ENCODE measurements at places on chromosomes 2 and 18.
A peak's percentile ranks its signal among the peaks of the same experiment; 100 is the strongest.

DNA sequence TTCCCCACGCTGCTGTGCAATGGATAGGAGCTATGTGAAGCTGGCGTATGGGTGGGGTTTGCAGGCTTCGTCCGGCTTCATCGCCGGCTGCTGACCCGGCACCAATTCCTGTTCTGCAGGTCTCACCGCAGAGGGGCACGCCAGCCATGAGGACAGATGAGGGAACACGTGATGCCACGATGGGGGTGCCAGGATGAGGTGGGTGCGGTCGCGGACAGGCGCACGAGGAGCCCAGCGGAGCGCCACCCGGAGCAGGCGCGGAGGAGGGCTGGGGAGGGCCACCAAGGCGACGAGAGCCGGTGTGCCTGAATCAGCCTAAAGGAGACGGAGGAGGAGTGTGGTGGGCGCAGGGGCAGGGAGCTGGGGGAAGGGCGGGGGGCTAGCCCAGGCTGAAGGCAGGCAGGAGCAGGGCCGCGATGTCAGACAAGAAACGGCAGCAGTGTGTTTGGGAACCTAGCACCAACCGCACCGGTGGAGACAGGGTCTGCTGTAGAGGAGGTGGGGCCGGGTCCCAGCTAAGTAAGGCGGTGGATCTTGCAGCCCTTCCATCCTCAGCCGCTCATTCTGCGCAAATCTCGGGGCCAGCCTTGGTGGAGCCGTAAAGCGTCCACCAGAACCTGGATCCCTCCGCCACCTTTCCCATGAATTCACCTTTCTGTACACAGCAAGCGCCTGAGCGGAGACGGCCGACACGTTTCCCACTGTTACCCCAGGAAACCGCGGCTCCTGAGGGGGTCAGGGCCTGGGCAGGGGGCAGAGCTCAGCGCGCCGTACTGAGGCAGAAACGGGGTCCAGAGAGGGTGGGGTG, 17.0 kb upstream of the CD8A start:
- DNase-seq, result peak; percentile 62

DNA sequence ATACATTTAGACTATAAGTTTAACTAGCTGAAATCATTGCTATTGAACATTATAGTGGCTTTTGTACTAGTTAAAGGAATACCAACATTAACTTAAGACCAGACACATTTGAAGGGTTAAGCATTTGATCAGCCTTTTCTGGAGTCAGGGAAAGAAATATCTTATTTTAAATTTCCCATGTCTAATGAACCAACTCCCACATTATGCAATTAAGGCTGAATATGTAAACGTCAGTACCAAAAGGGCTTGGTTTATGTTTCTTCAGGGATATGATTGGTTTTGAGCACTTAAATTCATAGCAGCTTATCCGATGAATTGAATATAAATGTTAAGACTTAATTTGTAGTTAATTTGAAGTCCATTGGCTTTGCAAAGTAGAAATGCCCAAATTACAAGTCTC, 344.5 kb downstream of the KIAA1328 start:
- DNase-seq, result no peak

DNA sequence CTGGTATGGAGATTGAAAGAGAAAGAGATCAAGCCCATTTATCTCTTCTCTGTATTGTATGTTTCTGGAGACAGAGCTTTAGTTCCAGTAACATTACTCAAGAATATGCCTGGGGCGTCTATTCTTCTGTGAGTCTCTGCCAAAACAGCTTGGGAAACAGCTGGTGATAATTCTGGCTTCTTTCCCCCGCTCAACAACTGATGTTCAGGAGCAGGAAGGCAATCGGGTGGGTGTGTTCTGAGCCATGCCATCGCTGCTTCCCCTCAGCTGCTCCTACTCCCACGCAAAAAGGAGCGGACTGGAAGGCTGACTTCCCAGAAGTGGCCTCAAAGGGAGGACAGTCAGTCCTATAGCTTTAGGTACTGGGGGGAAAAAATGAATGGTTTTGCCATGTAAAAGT, 695.1 kb downstream of the PLCL1 start:
- peak; percentile 20 for DNase-seq

- no peak for DNase-seq
Measured at GRCh38 chr2:16030206-16031057, 90.1 kb downstream of the MYCN start.

DNA sequence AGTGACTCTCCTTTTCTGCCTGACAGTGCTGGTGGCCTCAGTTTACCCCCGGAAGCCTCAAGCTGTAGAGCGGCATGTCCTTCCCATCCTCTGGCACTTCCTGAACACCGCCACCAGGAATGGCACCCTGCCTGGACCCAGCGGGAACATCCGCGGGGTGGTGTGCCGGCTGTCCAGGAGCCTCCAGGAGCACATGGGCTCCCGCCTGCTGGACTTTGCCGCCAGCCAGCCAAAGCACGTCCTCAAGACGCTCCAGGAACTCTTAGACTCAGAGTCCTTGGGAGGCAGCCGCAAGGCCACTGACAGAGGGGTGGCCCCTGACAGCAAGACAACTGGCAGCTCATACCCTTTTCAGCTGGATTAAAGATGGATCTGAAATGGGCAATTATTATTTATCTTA, 22.6 kb downstream of the PCARE start:
- DNase-seq, result no peak

GRCh38 chr2:237421542-237422116, 7.7 kb upstream of the COL6A3 start:
- peak; percentile 73 for DNase-seq

- no peak for DNase-seq
Measured at GRCh38 chr2:58601017-58601416, 359.9 kb upstream of the FANCL start.

GRCh38 chr2:209476367-209477208, 52.7 kb downstream of the MAP2 start:
- no peak for DNase-seq

DNA sequence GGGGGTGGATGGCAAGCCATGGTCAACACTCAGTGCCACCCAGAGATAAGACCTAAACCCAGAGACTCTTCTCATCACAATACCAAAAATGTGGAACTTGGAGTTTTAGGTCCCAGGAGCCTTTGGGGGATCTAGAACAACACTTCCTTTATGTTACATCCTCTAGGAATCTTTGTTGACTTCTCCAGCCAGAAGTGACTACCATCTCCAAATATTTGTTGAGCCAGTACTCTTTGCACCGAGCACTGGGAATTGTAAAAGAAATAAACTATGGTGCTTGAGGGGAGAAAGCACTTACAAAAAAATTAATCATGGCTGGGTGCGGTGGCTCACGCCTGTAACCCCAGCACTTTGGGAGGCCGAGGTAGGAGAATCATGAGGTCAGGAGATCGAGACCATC, 120.0 kb upstream of the TMEM200C start:
- DNase-seq, result no peak

DNA sequence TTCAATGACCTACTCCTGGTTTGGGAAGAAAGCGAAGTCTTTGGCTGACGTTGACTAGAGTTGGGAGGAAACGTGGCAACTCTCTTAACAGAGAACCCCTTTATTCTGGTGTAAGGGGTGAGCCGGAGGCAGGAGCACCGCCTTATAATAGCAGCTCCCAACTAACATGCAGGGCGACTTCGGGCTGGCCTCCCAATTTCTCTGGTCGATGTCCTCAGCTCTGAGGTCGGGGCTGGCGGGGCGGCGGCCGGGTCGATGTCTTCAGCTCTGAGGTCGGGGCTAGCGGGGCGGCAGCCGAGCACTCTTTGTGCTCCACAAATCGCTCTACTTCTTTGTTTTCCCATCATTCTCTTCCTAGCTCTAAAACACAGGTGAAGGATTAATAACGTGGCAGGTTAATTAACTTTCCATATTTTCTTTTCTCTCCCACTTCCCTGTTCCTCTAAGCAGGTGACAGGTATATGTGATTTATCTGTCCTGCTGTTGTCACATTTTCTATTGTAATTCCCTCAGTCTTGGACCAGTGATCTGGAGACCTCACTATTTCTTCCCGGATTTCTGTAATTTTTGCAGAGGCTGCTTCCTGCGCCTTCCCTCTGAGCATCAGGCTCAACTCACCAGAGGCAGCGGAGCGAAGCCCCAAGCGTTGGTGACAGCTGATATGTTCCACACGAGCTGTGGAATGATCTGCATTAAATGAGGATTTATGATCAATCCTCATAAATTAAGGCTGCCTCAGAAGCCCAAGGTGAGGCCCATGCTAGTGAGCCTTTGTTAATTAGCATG, 64.3 kb downstream of the ACKR3 start:
- DNase-seq, result no peak

GRCh38 chr2:28956415-28956826, 24.7 kb upstream of the TOGARAM2 start:
- DNase-seq, result peak; percentile 47

DNA sequence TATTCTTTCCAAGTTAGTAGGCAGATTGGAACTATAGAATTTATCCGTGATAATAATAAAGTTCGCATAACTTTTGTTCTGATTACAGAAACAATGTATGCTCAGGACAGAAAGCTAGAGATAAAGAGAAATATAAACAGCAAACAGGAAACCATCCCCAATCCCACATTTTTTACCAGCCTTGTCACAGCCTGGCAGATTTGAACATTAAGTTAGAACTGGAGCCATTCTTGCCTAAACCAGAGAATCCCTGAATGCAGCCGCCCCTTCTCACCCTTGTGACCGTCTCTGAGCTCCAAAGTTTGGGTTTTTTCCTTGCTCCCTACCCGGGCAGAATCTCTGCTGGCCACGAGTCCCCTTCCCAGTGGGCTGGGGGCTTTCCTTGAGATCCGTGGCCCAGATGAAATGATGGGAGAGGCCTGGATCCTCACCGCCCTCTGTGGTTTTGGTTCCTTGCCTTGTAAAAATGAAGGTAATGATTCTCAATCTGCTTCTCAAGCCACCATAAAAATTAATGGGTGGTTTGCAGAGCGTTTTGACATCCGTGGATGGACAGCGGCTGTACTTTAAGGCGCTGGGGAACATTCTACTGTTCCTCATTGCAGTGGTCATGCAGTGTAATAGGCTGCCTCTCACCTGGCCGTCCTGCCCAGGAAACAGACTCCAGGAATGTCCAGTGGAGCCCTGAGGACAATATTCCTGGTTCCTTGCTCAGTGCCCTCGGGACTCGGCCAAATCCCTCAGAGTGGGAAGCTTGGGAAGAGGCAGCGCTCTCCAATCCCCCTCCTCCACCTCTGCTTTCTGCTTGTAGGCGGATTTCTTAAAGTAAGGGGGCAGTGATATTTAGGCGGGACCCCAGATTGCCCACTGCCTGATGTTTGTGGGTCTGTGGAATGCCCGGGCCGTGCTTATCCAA, 1.6 kb downstream of the SH3BP4 start:
- no peak for DNase-seq

GRCh38 chr2:59456285-59456684, 1097.2 kb downstream of the BCL11A start:
- no peak for DNase-seq

GRCh38 chr18:2531751-2532150, 39.6 kb downstream of the METTL4 start:
- DNase-seq, result no peak

DNA sequence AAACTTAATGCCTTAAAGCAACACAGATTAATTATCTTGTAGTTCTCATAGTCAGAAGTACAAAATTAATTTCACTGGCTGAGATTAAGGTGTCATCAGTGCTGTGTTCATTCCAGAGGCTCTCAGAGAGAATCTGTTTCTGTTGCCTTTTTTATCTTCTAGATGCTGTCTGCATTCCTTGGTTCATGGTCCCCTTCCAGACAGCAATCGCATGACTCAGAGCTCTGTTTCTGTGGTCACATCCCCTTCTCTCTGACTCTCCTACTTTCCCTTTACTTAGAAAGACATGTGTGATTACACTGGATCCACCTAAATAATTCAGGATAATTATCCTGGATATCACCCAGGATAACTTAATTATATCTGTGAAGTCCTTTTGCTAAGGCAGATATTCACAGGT, 148.6 kb downstream of the MAIP1 start:
- peak; percentile 60 for DNase-seq

DNA sequence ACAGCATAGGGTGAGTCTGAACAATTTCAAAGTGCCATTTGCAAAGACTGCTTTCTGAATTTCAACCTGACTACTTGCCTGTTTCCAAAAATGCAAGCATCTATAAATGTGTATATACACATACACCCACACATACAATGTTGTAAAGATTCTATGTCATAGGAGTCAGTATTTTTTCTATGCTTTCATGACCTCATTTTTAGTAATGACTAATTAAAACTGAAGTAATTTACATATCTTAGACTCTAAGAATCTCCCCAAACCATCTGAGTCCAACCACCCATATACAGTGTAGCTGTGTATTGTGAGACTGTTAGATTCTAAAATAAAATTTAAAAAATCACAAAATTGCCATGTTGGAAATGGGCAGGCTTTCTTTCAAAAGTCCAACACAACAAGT, 162.0 kb upstream of the STK17B start:
- no peak for DNase-seq

DNA sequence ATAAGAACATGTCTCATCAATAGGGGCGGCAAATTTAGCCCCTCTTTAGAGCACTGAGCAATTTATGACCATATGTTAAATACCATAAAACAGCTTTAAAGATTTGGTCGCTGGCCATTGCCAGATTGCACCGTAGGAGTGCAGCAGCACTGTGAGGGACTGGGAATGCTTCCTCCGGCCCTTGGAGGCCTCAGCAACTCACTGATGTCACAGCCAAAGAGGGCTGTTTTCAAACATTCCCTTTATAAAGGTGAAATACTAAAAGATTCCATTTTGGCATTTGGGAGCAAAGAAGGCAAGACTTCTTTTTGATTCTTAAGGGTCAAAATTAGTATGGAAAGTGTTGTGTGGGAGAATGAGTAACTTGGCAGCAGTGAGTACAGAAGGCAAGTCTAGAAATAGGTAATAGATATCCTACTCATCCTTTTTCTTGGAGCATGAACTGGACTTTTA, 63.7 kb downstream of the BABAM2 start:
- DNase-seq, result peak; percentile 30

GRCh38 chr18:8701546-8702118, 3.7 kb upstream of the MTCL1 start:
- DNase-seq, result peak; percentile 83

DNA sequence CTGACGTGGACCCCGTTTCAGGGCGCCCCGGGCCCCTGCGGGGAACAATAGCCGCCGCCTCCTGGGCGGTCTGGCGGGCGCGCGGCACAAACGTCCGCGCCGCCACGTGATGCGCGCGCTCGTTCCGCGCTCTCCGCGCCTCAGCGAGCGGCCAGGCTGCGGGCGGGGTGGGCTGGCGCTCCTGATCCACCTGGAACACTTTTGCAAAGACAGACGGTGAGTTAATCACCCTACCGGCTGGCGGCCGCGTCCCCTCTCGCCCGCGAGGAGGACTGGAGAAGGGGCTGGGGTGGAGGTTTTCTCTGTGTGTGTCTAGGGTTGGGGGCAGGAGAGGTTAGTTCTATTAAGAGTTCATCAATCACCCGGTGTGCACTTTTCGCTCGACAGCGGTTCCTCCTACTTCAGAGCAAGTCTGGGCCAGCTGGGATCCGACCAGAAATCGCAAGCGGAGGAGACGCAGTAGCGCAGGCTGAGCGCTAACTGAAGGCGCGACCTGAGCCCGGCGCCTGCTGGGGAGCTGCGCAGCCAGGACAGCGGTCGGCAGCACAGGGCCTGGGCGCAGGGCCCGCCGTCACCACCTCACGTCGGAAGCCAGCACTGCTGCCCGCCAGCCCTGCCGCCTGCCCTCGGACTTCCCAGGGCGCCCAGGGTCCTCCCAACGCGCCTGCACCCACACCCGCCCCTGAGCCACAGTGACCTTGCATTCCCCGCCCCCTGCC, 10.3 kb upstream of the HOXD1 start:
- DNase-seq, result no peak

Measured in urothelium cell line (cell line).